Activated B cell treated with CpG ODN at 0.5 μM for 24 hours (primary cell): ENCODE measurements at places on chromosomes 12 and 14. TPM values are rescaled to one million over a fixed set of nuclear protein-coding genes. Genes with fewer than 3 reads are reported as not detected.

GRCh38 chr12:47068539-47068938, 10.9 kb upstream of the PCED1B start:
- DNase-seq: no peak

DNA sequence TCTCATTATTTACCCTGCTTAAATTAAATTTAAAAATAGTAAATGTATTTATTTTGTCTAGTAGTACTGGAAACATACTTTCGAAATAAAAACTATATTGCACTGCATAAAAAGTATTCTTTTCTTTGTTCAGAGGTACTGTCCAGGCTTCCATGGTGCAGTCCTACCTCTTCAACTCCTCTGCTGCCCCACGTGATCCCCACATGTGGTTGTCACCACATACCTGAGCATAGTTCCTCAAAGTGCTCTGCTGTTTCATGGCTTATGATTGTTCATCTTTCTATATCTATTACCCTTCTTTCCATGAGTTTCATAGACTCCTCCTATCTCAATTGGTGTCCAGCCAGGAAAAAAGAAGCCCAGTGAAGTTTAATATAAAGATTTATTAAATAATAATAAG, 317.5 kb upstream of the OR4E1 start:
- no peak for DNase-seq

DNA sequence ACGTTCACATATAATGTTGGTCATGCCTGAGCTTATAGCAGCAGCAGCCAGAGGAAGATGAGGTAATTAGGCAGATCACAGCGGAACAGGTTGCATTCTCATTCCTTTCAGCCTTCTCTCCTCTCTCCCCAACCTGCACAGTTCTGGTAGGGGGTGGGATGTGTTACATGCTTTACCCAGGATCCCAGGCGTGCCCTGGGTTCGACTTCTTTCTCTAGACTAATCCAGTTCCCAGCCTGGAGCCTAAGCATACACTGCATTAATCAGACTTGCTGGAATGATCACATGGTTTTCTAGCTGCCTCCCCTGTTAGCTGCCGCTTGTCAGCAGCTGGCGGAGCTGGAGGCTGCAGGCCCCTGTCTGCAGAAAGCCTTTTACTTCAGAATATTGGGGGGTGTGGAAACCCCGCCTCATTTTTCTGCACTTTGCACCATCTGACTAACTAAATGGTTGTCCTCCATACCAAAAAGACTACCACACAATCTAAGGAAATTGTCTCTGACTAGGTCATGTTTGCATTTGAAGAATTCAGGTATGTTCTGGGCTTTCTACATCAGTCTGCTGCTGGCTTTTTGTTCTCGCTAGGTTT, 46.0 kb upstream of the EVL start:
- DNase-seq: no peak

- DNase-seq: no peak
Observed at GRCh38 chr12:63804746-63805145, 25.0 kb downstream of the RXYLT1 start.

DNA sequence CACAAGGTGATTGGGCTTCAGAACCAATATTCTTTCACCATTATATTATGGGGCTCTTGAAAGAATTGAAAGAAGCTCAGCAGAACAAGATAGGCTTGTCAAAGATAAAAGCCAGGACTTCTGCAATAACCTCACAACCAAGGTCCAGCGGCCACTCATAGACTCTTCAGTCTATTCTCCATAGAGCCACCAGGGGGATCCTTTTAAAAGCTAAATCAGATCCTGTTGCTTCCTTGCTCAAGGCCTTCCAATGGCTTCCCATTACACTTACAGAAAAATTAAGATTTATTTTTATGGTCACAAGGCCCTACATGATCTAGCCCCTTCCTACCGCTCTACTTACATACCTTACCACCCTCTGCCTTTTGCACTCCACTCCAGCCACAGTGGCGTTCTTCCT, 169.6 kb downstream of the C12orf42 start:
- no peak for DNase-seq

- DNase-seq: no peak
Observed at GRCh38 chr12:93803424-93803807, 126.2 kb downstream of the CRADD start.

DNA sequence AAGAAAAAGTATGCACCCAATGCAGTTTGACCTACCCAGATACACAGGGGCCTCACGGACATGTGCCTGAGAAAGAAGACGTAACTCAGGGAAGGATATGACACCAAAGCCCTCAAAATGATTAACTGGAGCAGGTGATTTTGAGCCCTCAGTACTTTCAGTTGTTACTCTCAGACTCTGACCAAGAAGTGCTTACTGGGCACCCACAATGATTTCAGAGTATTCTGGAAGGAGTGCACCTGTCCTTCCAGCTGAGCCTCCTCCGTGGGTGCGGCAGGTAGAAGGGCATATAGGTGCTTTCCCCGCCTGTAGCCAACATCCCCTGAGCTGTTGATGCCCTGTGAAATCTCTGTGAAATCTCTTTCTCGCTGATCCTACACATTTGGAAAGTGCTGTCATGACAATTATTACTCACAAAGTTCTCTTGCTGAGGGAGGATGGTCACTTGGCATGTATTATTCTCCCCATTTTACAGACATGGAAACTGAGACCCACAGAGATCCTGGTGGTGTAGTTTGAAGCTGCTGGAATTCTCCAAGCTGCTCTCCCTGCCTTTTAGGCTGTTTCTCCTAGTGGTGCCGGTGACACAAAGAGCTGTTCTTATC, 154.3 kb upstream of the CCND2 start:
- no peak for DNase-seq

DNA sequence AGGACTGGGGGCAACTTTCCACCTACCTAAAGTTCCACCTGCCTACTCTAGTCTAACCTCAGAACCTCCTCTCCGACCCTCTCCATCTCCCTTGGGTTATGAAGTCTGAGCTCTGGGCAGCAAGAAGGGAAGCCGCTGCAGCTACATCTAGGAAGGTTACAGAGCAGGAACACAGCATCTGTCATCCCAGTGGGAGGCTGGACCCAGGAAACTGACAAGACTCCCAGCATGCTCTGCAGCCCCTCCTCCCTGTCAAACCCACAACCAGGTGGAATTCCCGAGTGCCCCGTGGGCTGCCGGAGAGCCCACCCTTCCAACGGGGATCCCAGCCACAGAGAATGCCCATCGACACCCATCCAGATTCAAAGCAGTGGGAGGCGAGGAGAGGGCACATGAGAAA, 2.1 kb downstream of the TESC start:
- no peak for DNase-seq

KIF26A gene
- total RNA-seq: not detected in 2 replicates

SALL2 gene
- 0.24 and 0.37 TPM in 2 replicates for total RNA-seq

PRB2 gene
- not detected in 2 replicates for total RNA-seq

ESRRB gene
- total RNA-seq: 0.11 and 0.15 TPM in 2 replicates

DNA sequence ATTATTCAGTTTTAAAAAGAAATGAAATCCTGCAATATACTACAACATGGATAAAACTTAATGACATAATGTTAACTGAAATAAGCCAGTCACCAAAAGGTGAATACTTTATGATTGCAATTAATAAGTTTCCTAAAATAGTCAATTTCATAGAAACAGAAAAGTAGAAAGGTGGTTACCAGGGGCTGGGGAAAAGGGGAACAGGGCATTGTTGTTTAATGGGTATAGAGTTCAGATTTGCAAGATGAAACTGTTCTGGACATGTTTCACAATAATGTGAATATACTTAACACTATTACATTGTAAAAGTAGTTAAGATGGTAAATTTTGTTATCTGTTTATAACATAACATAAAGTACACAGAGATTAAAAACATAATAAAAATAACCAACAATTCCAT, 550.9 kb downstream of the CCER1 start:
- no peak for DNase-seq

DNA sequence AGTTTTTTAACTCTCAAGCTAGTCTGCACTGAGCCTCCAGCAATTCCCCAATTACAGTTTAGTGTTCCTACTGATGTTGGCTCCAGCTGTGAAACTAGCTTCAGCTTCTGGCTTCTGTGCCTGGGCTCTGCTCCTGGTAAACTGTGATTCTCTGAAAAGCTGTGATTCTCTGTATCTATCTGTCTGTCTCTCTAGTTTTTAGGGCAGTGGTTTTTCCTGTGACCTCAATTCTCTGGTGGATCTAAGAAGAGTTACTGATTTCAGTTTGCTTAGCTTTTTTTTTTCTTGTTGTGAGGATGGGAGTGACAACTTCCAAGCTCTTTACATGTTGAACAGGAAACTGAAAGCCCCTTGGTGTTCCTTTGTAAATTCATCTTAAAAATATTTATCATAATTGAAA, 3.8 kb upstream of the HIF1A start:
- no peak for DNase-seq

GRCh38 chr12:11705010-11705409, 55.5 kb downstream of the ETV6 start:
- no peak for DNase-seq

GRCh38 chr14:76955575-76956315, 72.8 kb downstream of the IRF2BPL start:
- DNase-seq: peak; percentile 32

DNA sequence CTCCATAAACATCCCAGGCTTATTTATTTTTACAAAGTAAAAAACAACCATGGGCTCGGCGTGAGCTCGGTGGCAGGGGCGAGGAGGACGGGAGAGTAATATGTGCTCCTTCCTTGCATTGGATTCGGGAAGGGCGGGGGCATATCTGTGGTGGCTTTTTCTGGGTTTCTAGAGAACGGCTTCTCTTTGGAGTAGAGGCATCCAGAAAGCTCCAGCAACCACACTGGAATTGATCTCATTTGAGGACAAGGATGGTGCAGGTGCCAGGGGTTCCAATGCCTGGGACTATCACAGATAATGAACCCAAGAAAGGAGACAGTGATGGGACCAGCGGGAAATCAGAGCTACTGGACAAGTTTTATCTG, 18.9 kb downstream of the ADGRD1 start:
- no peak for DNase-seq

KRT82 gene
- total RNA-seq: not detected in 2 replicates

CLEC1B gene
- not detected in 2 replicates for total RNA-seq

POLE2 gene
- 2.9 and 5.3 TPM in 2 replicates for total RNA-seq

DNA sequence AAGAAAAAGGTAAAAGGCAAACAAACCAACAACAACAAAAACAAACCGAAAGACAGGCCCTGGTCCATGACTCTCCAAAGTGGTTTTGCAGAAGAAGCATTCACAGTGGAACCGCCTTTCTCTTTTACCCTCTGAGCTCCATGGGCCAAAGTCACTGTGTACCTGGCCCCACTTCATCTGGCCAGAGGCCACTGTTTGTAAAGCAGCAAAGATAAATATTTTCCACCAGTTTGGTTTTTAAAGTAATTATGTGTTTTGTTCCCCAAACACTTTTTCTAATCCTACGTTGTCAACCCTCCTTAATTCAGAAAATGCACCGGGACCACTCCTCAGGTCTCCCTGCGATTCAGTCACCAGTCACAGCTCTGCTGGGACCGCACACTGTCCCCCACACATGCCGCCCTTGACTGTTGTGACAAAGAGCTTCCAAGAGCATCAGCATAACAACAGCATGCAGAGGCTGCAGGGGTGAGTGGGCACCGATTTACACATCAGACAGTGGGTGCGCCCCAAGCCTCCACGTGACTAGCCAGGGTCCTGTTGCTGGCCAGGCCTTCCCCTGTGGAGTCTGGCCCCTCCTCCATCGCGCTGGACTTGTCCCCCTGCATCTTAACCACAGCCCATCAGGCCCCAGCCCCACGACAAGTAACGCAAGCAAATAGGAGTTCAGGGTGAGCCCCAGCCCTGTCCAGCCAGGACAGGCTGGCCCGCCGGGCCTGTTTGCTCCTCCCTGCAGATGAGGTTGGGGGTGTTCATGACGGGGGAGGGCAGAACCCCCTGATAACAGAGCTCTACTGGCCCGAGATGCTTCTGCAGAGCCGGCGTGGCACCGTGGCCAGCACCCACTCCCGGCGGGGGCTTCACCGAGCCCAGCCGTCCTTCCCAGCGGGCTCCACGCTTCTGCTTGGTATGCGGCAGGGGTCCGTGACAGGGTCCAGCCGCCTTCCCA, 65.2 kb upstream of the DIO3 start:
- DNase-seq: peak; percentile 1

GRCh38 chr14:23437133-23438100, 2.0 kb upstream of the MYH7 start:
- no peak for DNase-seq

GRCh38 chr12:2895511-2895910, 4.8 kb downstream of the TULP3 start:
- DNase-seq: no peak

AJUBA gene
- total RNA-seq: 0.29 and 0.67 TPM in 2 replicates

- DNase-seq: no peak
Observed at GRCh38 chr14:23113431-23114119, 5.5 kb downstream of the CEBPE start.

DNA sequence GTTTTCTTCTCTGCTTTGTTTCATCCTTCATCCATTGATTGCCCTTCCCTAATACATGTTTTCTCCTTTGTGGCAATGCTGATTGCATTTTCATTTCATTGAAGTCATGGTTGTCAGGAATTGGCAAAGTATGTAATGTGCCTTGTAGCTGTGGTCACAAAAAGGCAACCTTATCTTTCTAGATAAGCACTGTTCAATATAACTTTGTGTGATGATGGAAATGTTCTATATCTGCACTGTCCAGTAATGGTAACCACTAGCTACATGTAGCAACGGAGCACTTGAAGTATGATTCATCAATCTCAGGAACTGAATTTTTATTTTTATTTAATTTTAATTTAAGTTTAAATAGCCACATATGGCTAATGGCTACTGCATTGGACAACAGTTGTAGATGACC, 79.8 kb downstream of the PCNX1 start:
- no peak for DNase-seq

C12orf43 gene
- total RNA-seq: 23.7 and 24.8 TPM in 2 replicates
